ENCODE measurements at places on chromosomes 2 and 18. TPM values are rescaled to one million over a fixed set of nuclear protein-coding genes. Genes with fewer than 3 reads are reported as not detected.

- no peaks in the 10 kb centered on the region for H3K36me3 ChIP-seq
- H3K4me3 ChIP-seq = no peak overlapping the region
- H3K4me1 ChIP-seq = no peaks in the 10 kb centered on the region
- H3K27ac ChIP-seq = no peak overlapping the region
- DNase-seq = no peak
Measured at GRCh38 chr2:132884705-132885104, 214.7 kb upstream of the LYPD1 start.

DNA sequence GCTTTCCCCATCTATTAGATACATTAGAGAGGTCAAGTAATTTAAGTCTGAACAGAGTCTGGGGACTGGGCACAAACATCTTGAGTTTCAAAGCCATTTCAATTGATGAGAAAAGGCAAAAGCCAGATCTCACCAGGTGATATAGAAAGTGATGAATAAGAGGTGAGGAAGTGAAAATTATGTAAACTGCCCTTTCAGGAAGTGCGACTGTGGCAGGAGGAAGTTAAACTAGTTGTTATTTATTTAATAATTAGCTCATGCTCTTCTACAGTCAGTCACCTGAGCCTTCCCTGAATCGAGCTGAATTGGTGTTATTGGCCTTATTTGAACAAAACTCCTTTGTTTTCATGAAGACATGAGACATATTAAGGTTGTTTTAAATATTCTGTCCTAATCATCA lies 115.1 kb downstream of the CDH20 start:
- DNase-seq = no peak
- H3K4me1 ChIP-seq = no peaks in the 10 kb centered on the region
- no peak overlapping the region for H3K4me3 ChIP-seq
- H3K27me3 ChIP-seq = no peaks in the 10 kb centered on the region
- no peak overlapping the region for H3K27ac ChIP-seq
- no peaks in the 10 kb centered on the region for H3K36me3 ChIP-seq

DNA sequence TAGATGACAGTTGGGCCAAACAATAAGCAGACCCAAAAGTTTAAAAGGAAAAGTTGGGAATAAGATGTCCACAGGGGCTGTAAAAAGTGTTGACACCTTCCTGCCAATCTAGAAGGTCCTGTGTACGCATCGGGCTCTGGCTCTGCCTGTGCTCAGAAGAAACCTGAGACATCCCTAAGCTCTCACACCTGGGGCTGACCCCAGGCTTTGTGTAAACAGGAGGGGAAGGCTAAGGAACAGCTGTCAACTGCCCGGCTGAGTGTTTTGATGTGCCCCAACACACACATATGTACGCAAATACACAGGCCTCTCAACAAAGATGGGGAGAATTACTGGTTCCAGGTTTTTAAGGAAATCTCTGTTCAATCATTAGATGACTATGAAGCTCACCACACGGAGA lies 59.5 kb downstream of the TMEM131 start:
- no peak overlapping the region for H3K4me3 ChIP-seq
- H3K36me3 ChIP-seq = no peaks in the 10 kb centered on the region
- no peak overlapping the region for H3K27ac ChIP-seq
- H3K27me3 ChIP-seq = no peaks in the 10 kb centered on the region
- peaks cover 40% of the 10 kb centered on the region for H3K4me1 ChIP-seq
- no peak for DNase-seq

G6PC2 gene
- total RNA-seq = not detected
